ENCODE measurements at places on chromosomes 13 and 19. TPM values are rescaled to one million over a fixed set of nuclear protein-coding genes. Genes with fewer than 3 reads are reported as not detected.

GRCh38 chr13:107241381-107241780, 673.4 kb upstream of the ARGLU1 start:
- DNase-seq = no peak
- no peaks in the 10 kb centered on the region for H3K36me3 ChIP-seq
- H3K4me1 ChIP-seq = no peaks in the 10 kb centered on the region

GRCh38 chr19:1843116-1843515, 5.2 kb downstream of the REXO1 start:
- H3K4me1 ChIP-seq = peaks cover 61% of the 10 kb centered on the region
- H3K27me3 ChIP-seq = no peaks in the 10 kb centered on the region
- H3K4me3 ChIP-seq = no peak overlapping the region
- no peak for DNase-seq
- no peak overlapping the region for H3K27ac ChIP-seq

GRCh38 chr13:40171566-40171965, 494.9 kb downstream of the FOXO1 start:
- H3K27me3 ChIP-seq = no peaks in the 10 kb centered on the region
- no peak overlapping the region for H3K27ac ChIP-seq
- no peak for DNase-seq
- no peak overlapping the region for H3K4me3 ChIP-seq
- no peaks in the 10 kb centered on the region for H3K36me3 ChIP-seq

DNA sequence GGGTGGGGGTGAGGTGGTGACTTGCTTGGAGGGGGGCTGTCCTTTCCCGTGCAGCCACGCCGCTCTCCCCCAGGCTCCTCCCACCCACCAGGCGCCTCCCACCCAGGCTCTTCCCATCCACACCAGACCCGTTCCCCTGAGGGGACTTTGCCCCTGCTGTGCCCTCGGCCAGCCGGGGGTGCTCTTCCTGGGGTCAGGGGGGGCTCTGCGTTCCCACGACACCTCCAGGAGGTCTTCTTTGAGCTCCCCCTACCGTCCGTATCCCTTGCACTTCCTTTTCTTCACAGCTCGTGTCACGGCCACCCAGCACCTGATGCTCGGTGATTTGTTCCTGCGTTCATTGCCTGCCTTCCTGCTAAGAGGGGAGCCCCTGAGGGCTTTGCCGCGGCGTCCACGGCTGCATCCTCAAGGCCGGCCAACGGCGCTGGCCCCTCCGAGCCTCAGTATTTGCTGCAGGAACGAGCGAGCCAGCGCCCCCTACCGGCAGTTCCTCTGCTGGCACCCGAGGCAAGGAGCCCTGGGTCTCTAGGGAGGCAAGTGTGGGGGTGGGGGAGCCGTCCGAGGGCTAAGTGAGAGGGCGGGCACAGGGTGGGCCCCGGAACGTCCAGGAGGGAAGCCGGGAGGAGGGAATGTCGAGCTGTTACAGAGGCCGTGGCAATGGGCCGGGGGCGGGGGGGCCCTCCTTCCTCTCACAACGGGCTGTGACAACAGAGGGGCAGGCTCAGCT, 11.8 kb downstream of the LRRC4B start:
- peaks cover 16% of the 10 kb centered on the region for H3K27me3 ChIP-seq
- no peak overlapping the region for H3K27ac ChIP-seq
- H3K36me3 ChIP-seq = no peaks in the 10 kb centered on the region
- H3K4me1 ChIP-seq = peaks cover 4% of the 10 kb centered on the region
- peak; percentile 74 for DNase-seq

GRCh38 chr13:65825039-65825438, 1405.1 kb downstream of the PCDH9 start:
- H3K36me3 ChIP-seq = no peaks in the 10 kb centered on the region
- H3K4me3 ChIP-seq = no peak overlapping the region
- H3K4me1 ChIP-seq = no peaks in the 10 kb centered on the region
- H3K27ac ChIP-seq = no peak overlapping the region

DNA sequence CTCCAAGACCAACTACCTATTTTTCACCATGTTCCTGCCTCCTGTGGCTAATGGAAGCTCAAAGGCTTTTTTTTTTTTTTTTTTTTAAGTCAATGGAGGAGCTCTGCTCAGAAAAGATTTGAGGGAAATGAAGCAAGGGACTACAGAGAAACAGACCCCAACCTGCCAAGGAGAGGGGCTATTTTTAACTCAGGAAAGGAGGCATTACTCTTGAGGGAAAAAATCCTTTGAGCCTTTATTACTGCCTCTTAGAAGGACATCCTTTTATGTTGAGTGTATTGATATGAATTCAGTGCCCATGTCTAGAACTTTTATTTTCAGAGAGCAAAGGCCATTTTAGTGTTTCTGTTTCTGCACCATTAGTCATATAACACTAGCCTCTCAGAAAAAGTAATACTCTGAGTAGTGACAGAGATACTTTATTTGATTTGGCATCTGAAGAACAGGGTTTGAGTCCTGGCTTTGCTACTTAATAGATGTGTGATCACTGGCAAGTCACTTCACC, 68.1 kb upstream of the PCDH8 start:
- no peaks in the 10 kb centered on the region for H3K36me3 ChIP-seq
- no peaks in the 10 kb centered on the region for H3K27me3 ChIP-seq
- H3K4me3 ChIP-seq = no peak overlapping the region
- DNase-seq = no peak

GRCh38 chr13:43544011-43544410, 242.8 kb downstream of the ENOX1 start:
- no peak for DNase-seq
- no peaks in the 10 kb centered on the region for H3K27me3 ChIP-seq
- no peaks in the 10 kb centered on the region for H3K4me1 ChIP-seq
- H3K36me3 ChIP-seq = no peaks in the 10 kb centered on the region
- H3K4me3 ChIP-seq = no peak overlapping the region

GRCh38 chr13:112967686-112968379, 1.2 kb upstream of the MCF2L start:
- H3K27me3 ChIP-seq = peaks cover 5% of the 10 kb centered on the region
- peak overlapping the region; percentile 53 for H3K4me3 ChIP-seq
- H3K36me3 ChIP-seq = no peaks in the 10 kb centered on the region

DNA sequence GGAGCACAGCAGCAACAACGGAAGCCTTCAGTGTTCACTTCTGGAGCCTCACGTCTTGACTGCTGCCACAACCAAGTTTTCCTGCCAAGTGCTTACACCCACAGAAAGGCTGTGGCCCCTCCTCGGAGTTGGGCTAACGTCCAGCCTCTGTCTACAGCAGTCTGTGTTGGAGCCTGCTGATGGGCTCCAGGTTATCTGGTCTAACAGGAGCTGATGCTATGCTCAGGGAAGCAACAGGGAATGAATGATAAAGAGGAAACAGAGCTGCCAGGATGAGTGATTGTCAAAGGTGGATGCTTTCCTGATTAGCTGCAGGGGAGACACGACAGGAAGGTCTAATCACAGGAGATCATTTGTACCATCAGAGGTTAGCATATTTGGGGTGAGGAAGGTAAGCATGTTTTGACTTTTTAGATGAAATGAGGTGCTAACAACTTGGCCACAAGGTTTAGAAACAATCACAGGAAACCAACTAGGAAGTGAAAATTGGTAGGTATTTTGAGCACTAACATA, 53.8 kb upstream of the RCBTB2 start:
- H3K4me3 ChIP-seq = no peak overlapping the region
- no peaks in the 10 kb centered on the region for H3K27me3 ChIP-seq
- peaks cover 4% of the 10 kb centered on the region for H3K4me1 ChIP-seq
- H3K27ac ChIP-seq = no peak overlapping the region
- DNase-seq = peak; percentile 27

GRCh38 chr19:18156841-18157464, 4.0 kb downstream of the PIK3R2 start:
- peaks cover 9% of the 10 kb centered on the region for H3K36me3 ChIP-seq
- H3K27me3 ChIP-seq = no peaks in the 10 kb centered on the region
- peaks cover 55% of the 10 kb centered on the region for H3K4me1 ChIP-seq
- H3K4me3 ChIP-seq = peak overlapping the region; percentile 48
- peak; percentile 79 for DNase-seq

DNA sequence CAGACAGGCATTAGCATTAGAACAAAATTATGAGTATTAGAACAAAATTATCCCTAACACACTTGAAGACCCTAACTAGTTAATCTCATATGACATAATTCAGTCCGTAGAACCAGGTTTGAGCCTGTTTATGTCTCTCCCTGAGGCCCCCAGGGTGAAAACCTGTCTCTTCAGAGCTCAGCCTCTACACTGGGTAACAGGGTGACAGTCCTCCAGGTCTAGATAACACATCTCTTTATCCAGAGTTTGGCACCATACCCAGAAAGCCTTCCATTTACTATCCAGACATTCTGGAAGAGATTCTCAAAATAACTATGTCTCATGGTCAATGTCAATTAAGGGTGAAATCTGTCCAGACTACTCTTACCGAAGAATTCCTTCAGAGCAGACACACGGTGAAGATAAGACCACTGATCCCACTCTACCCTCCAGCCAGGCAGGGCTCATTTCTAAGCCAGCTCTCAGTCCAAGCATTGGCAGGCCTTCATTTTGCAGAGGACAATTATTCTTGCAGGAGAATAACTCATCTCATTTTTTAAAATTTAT, 1195.3 kb downstream of the EFNB2 start:
- no peak overlapping the region for H3K4me3 ChIP-seq
- no peaks in the 10 kb centered on the region for H3K4me1 ChIP-seq
- no peaks in the 10 kb centered on the region for H3K27me3 ChIP-seq
- H3K27ac ChIP-seq = no peak overlapping the region
- no peaks in the 10 kb centered on the region for H3K36me3 ChIP-seq

GRCh38 chr13:23505007-23505406, 65.2 kb upstream of the TNFRSF19 start:
- DNase-seq = no peak
- no peaks in the 10 kb centered on the region for H3K27me3 ChIP-seq
- peaks cover 13% of the 10 kb centered on the region for H3K4me1 ChIP-seq
- H3K36me3 ChIP-seq = no peaks in the 10 kb centered on the region

DNA sequence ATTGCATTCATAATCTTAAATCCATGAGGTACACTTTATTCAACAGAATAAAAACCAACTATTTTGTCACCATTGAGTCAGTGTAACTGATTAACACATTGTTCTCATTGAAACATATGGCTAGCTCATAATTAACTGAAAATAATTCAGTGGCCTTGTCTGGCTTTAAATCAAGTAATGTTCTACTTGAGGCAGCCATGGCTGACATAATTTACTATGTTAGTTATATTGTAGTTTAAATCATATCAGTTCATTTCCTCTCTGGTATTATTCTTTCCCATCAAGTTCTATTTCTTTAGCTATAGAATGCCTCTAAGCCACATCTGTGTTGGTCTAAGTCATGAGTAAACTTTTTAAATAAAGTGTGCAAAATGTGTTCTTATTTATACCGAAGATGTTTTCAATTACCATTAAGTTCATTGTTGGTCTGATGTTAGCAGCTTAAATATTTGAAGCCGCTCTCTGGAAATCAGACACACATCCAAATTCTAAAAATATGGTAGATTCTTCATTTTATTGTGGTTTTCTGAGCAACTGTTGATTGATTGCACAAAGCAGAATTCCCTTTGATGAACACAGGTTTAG, 393.7 kb downstream of the GPC6 start:
- no peaks in the 10 kb centered on the region for H3K36me3 ChIP-seq
- H3K27ac ChIP-seq = no peak overlapping the region
- DNase-seq = no peak

CTXN1 gene
- polyA plus RNA-seq = not detected

BCL3 gene
- 7.8 TPM for polyA plus RNA-seq

C1QTNF9B gene
- 1.0 TPM for polyA plus RNA-seq

KLK10 gene
- polyA plus RNA-seq = 0.16 TPM

ERCC5 gene
- 13.5 TPM for polyA plus RNA-seq

SHANK1 gene
- 0.16 TPM for polyA plus RNA-seq

ZNF561 gene
- polyA plus RNA-seq = 8.7 TPM

HIPK4 gene
- 0.03 TPM for polyA plus RNA-seq

TJP3 gene
- polyA plus RNA-seq = 0.21 TPM
